H9 (cell line): ENCODE measurements at places on chromosomes 3 and 15.

DNA sequence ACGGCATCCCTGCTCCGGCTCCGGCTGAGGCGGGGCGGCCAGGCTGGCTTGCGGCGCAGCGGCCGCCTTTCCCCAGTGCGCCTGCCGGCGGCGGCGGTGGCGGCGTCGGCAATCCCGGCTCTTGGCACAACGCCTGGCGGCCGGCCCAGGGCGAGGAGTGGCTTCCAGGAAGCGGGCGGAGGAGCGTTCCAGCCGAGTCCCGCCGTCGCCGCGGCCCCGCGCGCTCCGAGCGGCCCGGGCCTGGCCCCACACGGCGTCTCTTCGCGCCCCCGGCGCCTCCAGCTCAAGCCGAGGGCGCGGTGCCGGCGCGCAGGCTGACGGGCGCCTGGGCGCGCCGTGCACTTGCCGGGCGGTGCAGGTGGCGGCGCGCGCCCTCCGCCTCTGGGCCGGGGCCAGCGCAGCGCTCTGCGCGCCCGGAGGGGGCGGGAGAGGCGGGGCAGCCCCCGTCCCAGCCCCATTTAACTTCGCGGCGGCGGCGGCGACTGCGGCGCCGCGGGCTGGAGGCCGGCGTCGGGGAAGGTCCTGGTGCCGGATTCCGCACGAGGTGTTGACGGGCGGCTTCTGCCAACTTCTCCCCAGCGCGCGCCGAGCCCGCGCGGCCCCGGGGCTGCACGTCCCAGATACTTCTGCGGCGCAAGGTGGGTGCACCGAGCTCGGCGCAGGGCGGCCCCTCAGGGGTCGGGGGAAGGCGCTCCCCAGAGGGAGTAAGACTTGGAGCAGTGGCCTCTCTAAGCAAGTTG, at the start of gene ADAMTSL3:
TSS of gene ADAMTSL3 (plus strand) at position 485 of the 740 bp plus-strand sequence. CDS start 1,639 bp downstream, outside the sequence.
- DNase-seq, result peak; percentile 69

DNA sequence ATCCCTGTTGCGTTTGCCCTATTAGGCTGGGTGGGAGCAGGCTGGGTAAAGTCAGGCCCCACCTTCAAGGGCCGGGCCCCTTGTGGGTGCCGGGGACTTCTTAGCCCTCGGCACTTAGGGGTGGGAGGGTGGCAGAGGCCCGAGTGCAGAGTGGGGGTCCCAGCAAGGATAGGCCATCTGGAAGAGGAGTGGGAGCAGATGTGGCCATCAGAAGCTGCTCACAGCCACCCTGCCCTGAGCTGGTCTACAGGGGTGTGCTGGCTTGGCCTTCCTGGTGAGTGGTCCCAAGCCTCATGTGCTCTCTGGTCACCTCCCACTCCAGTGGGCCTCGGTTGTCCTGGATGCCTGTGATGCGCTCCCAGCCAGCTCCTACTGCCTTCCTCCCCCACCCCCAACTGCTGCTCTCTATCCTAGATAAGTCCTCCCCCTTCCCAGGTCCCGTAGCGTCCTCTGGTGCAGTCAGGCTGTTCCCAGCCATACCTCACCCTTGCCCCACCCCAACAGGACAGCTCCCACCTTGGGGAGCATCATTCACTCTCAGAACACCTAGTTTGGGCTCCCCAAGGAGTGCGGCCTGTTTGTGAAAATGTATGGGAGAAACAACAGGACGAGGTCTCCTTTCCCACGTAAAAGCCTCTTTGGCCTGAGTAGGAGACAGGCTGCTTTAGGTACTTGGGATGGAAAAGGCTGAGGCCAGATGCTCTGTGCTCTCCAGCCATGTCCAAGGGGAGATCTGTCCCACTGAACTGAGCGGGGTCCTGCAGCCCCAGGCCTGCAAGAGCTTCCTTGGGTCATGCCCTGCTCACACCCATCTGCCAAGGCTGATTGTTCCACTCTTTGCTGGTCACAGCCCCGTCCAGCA, 24.9 kb upstream of the PLXNA1 start:
- no peak for DNase-seq

DNA sequence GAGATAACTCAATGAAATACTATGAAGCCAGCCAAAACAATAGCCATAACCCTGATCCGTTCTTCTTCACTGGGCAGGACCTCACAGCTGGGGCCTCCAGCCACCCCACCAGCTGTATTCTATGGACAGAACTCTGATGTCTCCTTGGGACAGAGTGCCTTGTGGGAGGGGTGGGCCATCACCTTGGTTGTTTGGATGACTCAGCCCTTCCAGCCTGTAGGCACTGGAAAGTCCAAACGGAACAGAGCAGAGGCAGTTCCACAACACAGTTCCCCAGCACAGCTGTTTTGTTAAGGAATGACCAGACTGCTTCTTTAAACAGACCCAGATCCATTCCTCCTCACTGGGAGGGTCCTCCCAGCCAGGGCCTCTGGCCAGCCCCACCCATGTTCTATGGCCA, 31.9 kb upstream of the ZBED2 start:
- no peak for DNase-seq

GRCh38 chr3:152203652-152204051, 65.1 kb upstream of the MBNL1 start:
- DNase-seq, result no peak

DNA sequence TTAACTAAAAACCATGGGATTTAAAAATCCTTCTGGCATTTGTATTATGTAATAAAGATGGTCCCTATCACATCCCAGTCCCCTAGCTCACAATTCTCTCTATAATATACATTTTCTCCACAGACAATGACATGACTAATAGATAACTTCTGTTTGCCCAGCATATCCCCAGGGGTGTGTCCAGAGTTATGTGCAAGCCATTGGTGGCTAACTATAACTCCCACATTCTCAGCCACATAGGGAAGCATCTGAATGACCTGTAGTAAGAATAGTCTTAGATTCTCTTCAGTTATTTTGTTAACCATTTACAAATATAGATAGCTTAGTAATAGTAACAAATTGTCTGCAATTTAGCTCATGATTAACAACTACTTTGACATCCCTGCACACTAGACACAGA, 52.2 kb upstream of the RBSN start:
- no peak for DNase-seq

GRCh38 chr3:195180490-195181112, 90.4 kb downstream of the XXYLT1 start:
- DNase-seq, result no peak

DNA sequence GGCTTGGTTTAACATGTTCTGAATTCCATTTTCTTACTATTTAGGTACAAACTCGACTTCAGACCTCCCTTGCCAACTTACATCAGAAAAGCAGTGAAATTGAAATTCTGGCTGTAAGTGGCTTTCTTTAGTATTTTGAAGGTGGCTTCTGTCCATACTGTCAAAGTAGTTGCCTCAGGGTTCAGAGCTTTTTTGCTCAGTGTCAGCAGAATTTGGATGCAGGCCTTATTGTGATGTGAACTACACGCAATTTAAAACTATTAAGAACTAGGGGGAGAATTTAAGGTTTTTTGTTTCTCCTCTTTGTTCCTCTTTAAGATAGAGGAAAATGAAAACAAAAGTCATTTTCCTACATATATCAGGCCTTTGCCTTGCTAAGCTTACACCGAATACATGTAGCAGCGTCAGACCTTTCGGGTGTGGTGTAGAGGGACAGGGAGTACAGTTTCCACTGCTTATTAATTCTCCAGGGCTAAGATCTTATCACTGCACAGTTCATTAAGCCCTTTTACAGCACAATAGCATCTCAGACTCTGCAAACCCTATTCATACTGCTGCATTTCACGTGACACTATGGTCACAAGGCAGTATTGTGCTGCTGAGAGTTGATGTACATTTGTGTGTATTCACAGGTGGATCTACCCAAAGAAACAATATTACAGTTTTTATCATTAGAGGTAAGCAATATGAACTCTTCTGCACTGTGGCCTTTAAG, 6.7 kb downstream of the SRP14 start:
- no peak for DNase-seq

GRCh38 chr3:7305561-7305960, 444.6 kb downstream of the GRM7 start:
- no peak for DNase-seq

DNA sequence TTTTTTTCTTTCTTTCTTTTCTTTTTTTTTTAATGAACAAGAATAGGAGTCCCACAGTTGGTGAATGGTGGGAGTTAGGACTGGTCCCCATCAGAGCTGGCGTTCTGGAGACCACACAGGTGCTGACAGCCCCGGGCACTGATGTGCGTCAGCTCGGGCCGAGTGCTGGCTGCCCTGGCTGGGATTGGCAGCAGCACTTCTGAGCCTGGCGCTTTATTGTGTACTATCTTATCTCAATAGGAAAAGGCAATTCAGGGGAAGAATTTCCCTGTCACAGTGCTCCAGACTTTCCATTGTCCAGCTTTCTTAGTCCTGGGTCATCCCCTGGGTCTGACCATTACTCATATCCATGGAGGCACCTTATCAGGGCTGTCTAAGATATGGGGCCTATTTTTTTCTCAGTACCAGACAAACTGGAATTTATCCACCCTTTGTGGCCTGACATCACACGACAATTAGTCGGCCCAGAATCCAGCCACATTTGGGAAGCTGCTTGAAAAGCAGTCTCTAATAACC, 54.1 kb downstream of the TMEM44 start:
- DNase-seq, result no peak

DNA sequence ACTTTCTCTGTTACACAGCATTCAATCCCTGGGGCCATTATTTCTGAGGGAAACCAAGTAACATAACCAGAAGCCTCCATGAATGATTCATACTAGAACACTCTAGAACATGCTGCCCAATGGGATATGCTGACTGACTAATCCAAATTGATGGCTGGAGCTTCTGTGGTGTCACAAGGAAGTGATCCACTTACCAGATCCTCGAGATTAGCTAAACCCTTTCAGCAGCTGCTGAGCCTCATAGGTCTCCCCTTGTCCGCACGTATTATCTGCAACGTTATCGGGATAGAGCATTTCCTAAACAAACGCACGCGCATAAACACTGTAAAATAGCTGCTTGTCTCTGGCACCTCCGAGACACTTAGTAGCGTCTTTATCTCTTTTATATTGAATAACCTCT, 61.2 kb upstream of the PROK2 start:
- DNase-seq, result no peak

DNA sequence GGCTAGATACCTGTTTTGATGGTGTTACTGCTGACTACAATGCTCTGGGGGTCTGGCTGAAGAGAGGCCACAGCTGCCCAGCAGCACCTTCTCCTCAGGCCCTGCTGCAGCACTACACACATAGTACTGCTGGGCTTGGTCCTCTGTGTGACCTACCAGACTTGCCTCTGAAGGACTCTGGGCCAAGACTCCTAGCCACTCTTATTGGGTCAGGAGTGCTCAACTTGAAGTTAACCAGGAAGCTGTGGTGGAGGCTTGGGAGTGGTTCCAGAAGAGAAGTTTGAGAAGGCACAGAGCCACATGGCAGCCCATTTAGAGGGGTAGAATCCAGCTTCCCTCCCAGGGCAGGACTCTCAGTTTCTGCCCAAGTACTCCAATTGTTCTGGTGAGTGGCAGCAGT, 16.6 kb downstream of the ELP6 start:
- no peak for DNase-seq

GRCh38 chr15:34986326-34986725, 1.8 kb downstream of the ZNF770 start:
- DNase-seq, result no peak

DNA sequence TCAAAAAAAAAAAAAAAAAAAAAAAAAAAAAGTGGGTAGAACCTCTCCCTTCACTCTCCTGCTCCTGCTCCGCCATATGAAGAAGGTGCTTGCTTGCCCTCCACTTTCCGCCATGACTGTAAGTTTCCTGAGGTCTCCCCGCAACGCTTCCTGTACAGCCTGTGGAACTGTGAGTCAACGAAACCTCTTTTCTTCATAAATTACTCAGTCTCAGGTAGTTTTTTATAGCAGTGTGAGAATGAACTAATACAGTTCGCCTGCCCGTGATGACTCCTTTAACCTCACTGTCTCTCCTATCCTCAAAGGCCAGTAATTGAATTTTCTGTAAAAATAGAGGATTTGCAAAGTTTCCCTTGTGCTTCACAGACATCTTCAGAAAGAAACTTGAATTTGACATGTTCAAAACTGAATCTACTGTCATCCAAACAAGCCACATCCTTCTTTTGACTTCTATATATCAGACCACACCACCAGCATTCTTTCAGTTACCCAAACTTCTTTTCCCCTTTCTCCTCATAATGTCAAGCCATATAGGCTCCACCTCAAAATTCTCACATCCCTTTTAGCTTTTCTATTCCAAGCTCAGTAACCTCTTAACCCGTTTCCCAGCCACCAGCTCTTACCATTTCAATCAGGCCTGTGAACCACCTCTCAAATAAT, 44.3 kb downstream of the P2RY1 start:
- DNase-seq, result no peak

GRCh38 chr3:64559588-64559987, 128.2 kb downstream of the ADAMTS9 start:
- no peak for DNase-seq

DNA sequence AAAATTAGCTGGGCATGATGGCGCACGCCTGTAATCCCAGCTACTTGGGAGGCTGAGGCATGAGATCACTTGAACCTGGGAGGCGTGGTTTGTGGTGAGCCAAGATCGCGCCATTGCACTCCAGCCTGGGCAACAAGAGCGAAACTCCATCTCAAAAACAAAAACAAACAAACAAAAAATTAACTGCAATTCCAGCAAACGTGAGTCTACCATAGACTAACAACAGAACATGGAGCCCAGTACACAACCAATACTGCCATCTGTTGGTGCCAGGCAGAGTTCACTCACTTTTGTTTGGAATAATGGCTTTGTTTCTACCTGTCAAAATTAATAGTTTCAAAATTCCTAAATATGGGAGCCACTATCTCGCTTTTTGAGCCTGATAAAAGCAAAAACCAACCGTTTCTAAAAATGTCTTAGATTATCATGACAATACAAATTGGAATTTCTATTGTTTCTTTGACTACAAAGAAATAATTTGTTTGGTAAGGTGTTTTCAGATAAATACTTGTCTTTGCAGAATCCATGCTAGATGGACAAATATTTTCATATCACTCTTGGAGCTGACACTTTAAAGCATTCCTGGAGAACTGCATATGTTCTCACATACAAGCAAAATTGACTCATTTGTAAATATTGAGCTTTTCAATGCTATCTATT, 45.0 kb downstream of the GPR176 start:
- DNase-seq, result no peak

DNA sequence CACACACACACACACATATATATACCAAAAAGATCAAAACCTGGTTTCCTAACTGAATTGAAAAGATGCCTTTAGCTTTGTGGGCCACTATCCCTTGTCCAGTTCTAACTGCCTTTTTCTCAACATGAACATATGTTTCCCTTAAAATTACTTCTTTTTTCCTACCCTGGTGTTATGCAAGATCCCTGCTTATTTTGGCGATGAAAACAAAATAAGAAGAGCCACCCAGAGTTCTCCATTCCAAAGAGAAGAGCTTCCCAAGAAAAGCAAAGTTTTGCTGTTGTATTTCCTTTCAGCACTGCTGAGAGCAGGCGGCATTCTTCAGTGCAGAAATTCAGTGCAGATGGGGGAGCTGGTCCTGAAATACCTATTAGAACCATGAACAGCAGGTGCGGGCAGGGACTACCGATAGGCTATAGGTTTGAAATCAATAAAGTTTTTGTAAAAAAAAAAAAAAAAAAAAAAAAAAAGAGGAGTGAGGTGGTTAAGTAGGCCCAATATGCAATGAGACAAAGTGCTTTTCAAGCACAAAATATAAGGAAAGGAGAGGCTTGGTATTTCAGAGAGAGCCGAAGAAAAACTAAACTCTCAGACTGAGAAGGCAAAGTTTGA, 238.0 kb downstream of the FOXP1 start:
- no peak for DNase-seq

GRCh38 chr3:105355408-105356061, 11.2 kb upstream of the ALCAM start:
- DNase-seq, result no peak

- no peak for DNase-seq
Observed at GRCh38 chr3:24341668-24342067, 153.0 kb downstream of the THRB start.
